ENCODE measurements at places on chromosomes 12 and 14.

DNA sequence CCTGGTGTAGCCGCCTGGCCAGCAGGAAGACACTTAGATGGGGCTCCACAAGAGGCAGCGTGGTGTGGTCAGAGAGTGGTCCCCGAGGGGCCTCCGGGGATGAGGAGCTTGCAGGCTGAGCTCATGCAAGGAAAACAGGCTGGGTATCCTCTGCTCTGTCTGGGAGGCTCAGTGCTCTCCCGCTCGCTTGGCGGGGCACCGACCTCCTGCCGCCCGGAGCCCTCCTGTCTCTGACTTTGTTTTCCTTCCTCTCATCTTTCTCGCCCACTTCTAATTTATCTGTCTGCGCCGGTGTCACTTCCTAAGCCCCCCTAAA, 31.3 kb upstream of the DLK1 start:
- no peak for DNase-seq

DNA sequence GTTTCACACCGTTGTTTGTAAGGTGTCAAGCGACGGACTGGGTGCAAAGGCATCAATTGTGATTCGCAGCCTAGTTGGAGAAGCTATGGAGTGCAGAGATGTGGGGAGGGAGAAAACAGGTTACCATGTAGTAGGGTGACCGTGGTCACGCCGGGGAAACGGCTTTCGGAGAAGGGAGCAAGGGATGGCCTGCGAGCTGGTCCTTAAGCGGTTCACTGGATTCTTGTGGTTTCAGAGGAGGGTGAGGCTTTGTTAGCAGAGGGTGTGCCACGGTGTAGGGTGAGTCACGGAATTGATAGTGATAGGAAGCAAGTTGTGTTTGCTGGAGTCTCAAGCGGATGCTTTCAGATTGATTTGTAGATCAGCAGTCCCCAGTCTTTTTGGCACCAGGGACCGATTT, 2.3 kb downstream of the PIWIL1 start:
- DNase-seq, result no peak

GRCh38 chr12:56040151-56040550, 1.6 kb upstream of the RPS26 start:
- DNase-seq, result no peak

DNA sequence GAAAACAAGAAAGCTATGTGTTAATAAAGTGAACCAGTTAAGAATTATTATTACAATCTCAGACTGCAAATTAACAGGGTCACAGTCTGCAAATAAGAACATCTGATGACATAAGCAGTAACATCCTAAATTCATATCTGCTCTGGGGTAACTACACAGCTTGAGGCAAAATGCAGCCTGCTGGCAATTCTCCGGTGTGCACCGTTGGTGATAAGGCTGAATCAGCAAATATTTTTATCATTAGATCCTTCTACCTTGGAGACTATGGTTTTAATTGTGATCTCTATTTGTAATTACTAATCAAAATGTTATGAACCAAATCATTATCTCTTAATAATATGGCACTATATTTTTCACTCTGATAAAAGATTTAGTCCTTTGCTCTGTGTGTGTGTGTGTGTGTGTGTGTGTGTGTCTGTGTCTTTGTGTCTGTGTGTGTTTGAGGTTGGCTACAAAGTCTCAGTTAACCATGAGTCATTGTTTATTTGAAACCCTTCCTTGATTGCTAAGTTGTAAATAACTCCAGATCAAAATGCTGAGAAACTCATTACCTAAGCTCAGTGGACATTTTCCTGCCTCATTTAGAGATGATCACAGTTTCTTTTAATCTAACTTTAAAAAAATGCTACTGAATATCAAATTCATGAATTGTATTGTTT, 442.6 kb downstream of the GXYLT1 start:
- no peak for DNase-seq

GRCh38 chr14:76641541-76641940, 119.7 kb upstream of the VASH1 start:
- no peak for DNase-seq

GRCh38 chr12:102052192-102053061, 9.4 kb downstream of the WASHC3 start:
- DNase-seq, result no peak

- DNase-seq, result no peak
Observed at GRCh38 chr14:101461891-101462290, 99.4 kb upstream of the DIO3 start.

GRCh38 chr12:84637926-84638325, 274.7 kb downstream of the SLC6A15 start:
- DNase-seq, result no peak

DNA sequence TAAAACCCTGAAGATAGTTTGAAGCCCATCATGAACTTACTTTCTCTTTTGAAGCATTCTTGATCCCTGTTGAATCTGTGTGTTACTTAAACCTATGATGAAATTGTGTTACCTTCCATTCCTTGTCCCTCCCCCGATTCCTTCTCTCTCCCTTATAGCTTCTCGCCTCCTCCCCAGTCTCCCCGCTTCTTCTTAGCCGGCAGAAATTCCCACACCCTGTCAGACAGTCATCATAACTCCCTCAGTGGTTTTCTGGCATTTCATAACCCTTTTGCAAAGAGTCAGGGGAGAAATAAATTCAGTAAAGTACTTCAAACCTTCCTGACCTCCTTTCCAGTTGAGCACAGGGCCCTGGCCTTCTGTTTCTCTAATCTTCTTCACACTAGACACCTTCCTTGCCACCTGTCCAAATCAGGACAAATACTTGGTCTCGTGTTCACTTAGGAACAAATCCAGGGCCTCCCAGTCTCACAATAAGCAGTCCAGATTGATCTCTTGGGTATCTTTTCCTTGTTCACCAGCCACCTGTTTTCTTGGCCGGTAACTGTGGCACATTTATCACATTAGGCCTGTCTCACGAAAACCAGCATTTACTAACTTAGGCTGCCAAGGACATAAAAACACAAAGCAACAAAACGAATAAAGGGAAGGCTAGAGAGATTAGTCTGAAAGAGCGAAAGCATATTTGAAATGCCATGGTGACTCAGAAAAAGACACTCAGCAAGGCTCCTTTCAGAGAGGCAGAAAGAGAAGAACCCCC, 355.9 kb downstream of the TMTC2 start:
- DNase-seq, result no peak

- no peak for DNase-seq
Observed at GRCh38 chr12:74685385-74685784, 147.8 kb downstream of the ATXN7L3B start.

DNA sequence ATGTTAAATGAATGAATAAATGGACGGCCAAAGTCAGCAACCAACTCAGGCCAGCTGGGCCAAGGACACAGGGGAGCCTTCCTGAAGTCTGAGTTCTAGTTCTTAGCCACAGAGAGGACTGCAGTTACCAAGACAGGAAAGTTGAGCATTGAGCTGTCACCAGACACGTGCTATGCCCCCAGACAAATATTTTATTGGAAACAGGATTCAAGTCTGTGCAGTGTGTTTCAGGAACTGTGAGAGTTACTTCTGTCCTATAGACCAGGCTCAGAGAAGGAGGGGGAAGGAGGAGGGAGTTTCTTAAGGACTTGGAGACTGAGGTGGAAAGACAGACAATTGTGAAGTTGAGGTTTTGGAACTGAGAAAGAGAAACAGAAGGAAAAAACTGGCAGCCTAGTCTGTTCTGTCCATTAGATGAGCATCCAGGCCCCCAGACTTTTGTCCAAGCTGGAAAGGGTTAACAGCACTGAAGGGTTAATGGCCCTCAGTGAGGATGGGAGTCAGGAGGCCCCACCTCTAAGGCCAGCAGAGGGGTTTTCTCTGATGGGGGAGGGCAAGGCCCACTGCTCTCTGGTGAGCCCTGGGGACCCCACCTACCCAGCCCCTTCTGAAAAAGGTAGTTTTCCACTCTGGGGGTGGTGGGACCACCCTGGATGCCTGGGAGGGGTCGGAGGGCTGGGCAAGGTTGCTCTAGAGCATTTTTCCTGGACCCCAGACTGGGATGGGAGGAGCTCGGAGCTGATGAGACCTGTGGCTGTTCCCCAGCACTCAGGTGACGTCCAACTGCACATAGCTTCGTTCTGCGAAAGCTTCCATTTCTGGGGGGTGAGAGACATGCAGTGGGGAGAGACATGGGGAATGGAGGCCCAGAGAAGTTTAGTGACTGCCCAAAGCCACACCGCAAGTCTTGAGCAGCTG, 6.9 kb upstream of the CMKLR1 start:
- DNase-seq, result no peak

DNA sequence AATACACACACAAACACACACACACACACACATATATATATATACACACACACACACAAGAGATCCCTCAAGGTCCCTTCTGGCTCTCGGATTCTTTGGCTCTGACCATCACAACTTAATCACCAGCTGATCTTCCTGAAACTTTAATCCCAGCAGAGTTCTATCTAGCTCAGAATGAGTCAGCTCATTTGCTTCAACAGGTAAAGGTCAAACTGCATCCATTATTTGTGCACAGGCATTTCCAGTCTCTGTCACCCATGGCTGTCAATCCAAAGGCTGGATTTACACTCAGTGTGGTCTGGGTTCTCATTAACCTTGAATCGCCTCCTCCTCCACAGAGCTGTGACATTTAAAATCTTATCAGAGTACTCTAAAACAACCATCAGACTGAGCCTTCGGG, 113.3 kb upstream of the TMPO start:
- DNase-seq, result no peak
